Skin of body (tissue), 3 donors: ENCODE measurements at places on chromosomes 4 and X. TPM values are rescaled to one million over a fixed set of nuclear protein-coding genes. Genes with fewer than 3 reads are reported as not detected.

Gene C4orf54
- 15.6 TPM for total RNA-seq

Gene CLIC2
- total RNA-seq, result 11.0 TPM

Gene FHIP1A
- total RNA-seq, result 30.6 TPM

Gene KCTD8
- not detected for total RNA-seq

DNA sequence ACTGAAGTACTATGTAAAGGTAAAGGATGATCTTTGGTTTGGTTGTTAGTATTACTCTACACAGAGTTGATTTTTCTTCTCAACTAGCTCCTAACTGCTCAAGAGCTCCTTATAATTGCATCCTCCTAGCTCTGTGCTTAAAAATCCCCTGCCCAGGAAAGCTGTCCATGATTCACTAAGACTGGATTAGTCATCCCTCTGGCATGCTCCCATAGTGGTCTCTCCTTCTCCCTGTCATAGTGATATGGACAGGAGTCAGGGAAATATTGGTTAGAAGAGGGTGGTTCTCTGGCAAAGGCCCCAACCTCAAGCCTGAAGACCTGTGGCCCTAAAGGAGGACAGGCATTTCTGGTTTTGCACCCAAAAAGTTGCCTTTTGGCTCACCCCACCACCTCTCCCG is 242.3 kb upstream of the KCNIP4 start:
- DNase-seq, result no peak

- DNase-seq, result no peak
Observed at GRCh38 chr4:55604996-55605395, 13.0 kb upstream of the PDCL2 start.

DNA sequence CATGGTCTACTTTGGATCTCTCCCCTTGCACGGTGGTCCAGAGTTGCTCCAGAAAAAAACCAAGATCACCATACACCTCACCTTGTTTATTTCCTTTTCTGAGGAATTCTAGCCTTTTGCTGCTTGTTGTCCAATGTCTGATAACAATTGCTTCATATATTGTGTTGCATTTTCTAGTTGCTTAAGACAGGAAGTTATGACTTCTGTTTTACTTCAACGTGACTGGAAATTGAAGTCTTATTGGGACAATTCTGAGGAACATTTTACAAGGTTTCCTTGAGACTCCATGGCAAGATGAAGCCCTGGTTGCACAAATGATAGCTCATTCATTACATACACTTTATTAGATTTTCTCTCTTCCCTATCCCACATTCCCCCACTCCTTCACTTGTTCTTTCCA is 5.2 kb downstream of the CXCL1 start:
- DNase-seq, result no peak

DNA sequence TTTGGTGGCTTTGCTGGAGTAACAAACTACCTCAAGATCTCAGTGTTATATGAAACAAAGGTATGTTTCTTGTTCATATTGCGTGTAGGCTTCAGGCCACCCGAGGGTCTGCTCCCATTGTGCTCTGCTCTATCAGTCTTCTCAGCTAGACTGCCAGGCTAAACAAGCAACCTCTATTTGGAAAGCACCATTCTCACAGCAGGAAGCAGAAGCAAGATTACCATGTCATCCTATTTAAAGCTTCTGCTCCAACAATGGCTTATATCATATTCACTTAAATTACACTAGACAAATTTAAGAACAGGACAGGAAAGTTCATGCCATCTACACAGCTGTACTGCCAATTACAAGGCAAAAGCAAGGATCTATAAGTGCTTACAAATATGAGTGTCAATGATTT is 385.8 kb downstream of the PPARGC1A start:
- DNase-seq, result no peak
